Activated B cell treated with CpG ODN at 0.5 μM for 24 hours (primary cell): ENCODE measurements at places on chromosomes 2 and 18. TPM values are rescaled to one million over a fixed set of nuclear protein-coding genes. Genes with fewer than 3 reads are reported as not detected.

- DNase-seq = no peak
Observed at GRCh38 chr2:64698668-64699444, 45.1 kb upstream of the SERTAD2 start.

DNA sequence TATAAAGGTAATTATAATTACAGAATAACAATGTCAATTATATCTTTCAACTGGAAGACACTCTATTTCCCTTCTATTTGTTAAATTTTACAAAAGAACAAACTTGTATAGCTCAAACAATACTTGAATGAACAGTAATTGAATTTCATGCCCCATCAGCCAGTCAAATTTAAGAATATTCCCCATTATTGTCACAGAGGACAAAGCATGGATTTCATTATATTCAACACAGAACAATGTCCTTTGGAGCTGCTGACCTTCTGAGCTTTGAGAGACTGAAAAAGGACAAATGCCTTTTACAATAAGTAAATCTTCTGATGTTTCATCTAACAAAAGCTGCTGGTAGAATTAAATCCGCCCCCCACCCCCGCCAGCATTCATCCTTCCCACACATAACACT lies 187.5 kb upstream of the MC4R start:
- no peak for DNase-seq

DNA sequence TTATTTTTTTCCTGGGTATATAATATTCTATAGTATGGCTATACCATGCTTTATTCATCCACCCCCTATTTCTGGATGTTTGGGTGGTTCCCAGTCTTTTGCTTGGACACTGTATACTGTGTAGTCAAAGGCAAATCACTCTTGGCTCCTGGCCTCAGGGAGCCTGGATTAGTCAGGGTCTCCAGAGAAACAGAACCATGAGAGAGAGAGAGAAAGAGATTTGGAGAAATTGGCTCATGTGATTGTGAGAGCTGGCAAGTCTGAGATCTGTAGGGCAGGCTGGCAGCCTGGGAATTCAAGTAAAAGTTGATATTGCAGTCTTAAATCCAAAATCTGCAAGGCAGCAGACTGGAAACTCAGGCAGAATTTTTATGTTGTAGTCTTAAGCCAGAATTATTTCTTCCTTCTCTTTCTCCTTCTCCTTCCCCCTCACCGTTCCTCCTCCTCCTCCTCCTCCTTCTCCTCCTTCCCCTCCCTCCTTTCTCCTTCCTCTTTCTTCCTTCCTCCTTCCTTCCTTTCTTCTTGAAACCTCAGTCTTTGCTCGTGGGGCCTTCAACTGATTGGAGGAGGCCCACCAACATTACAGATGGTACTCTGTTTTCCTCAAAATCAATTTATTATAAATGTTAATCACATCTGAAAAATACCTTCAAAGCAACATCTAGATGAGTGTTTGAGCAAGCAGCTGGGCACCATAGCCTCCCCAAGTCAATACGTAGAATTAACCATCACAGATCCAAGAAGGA lies 33.0 kb downstream of the CTIF start:
- no peak for DNase-seq

- DNase-seq = no peak
Observed at GRCh38 chr2:216690456-216690852, 4.9 kb downstream of the IGFBP5 start.

- no peak for DNase-seq
Observed at GRCh38 chr2:23292024-23292423, 93.0 kb upstream of the KLHL29 start.

- no peak for DNase-seq
Observed at GRCh38 chr18:69840001-69840400, 107.7 kb downstream of the CD226 start.

GRCh38 chr2:44529448-44529847 lies 167.7 kb downstream of the CAMKMT start:
- DNase-seq = no peak

GRCh38 chr2:82317012-82317411 lies 2012.5 kb upstream of the LRRTM1 start:
- no peak for DNase-seq

LINC00305 gene
- not detected in 2 replicates for total RNA-seq

GRHL1 gene
- 0.39 and 0.95 TPM in 2 replicates for total RNA-seq

SANBR gene
- 2.0 and 2.2 TPM in 2 replicates for total RNA-seq
